Ascending aorta (tissue), 2 donors: ENCODE measurements at places on chromosomes 7 and 10. TPM values are rescaled to one million over a fixed set of nuclear protein-coding genes. Genes with fewer than 3 reads are reported as not detected.

DNA sequence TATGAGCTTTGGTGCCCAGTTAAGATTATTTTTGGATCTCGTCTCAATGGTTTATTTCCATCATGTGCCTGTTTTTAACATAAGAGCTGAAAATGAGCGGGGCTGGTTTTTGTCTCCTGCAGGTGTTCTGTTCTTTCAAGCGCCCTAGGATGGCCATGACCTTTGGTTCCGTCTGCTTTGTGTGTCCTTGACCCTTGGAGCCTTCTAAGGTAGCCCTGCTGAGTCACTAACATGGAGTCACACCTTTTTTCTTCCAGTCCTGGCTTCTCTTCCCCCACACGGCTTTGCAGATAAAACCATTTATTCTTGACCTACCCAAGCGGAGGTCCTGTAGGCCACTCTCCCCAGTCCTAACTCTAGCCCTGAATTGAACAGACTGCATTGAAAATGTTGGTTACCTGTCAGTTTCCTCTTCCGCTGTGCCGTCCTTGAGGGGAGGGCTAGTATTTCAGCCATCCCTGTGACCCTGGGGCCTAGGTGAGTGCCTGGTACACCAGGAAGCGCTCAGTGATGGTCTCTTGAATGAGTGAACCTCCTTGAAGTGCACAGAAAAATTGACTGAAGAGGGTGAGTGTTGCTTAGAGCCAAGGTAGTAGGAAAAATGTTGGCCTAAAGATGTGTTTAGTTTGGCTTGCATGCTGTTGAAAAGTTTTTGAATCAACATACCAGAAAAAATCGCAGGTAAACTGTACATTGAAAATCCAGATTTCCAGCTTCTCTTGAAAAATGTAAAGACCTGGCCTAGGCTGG lies 48.0 kb downstream of the CAMK1D start:
- no peak for DNase-seq

DNA sequence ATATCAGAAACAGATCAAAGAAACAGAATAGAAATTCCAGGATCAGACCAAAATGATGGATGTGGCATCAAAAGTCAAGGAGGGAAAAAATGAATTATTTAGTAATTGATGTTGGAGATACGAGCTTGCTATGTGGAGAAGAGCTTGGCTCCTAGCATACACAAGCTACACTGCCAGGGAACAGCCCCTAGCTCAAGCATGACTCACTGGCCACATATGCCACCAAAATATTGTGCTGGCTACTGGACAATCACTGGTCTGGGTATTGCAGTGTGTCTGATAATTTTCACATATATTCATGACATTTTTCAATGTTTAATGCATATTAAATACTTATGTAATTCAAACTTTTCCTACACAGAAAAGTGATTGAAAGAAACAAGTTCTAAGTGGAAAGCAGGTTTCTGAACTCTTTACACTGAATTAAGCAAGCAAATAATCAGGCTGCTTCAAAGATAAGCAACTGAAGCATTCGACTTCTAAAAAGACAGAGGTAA lies 59.3 kb downstream of the OAT start:
- no peak for DNase-seq

GRCh38 chr10:109178591-109178990 lies 744.7 kb downstream of the XPNPEP1 start:
- DNase-seq, result no peak

DNA sequence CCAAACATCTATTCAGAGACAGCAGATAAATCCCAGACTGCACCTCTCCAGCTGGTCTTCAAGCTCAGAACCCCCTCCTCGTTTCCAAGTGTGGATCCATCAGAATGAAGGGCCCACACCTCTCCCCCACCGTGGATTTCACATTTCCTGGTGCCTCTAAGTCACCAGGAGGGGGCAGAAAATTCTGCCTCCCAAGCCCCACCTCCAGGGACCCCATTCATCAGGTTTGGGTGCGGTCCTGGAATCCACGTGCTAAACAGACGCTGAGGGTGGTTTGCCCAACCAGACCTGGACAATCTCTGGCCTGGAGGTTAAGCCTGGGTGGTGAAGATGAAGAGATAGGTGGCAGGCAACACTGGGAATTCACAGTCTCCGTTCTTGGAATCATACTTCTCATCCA lies 92.4 kb downstream of the WDR11 start:
- no peak for DNase-seq

DNA sequence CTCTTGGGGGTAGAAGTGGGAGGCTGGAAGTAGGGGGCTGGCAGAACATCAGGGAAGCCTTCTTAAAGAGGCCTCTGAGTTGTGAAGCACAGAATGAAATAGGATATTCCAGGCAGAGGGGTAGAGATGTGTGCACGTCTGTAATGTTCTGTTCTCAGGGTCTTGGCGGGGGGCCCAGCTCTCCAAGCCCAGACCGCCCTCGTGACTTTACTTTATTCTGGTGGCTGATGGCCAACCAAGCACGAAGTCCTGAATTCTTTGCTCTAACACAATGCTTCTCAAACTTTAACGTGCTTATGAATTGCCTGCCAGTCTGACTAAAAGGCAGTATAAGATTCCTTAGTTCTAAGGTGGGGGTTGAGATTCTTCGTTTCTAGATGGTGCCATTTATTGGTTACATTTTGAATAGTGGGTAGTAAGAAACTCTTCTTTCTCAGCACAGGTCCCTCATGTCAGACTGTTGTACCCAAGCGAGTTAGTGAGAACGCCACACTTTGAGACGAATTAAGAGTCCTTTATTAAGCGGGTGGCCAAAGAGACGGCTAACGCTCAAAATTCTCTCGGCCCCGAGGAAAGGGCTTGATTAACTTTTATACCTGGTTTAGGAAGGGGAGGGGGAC lies 8.2 kb downstream of the PRXL2A start:
- DNase-seq, result peak; percentile 65

DNA sequence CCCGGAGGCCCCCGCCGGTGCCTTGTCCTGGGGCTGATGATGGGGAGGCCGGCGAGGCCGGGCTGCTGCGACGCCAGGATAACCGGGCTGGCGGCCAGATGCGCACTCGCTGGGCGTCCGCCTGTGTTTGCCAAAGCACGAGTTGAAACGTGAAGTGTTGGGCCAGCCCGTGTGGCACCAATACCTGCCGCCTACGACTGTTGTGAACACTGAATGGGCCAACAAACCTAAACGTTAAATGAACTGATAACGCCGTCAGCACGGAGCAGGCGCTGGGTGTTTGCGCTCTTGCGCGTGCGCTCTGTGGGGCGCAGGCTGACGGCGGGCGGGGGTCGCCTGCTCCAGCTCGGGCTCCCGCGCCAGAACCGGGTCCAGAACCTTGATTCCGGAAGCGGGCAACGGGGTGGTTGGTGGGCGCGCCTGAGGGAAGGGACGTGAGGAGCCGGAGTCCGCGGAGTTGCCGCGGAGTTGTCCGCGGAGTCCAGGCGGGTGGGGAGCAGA lies 658 bp downstream of the CYP2E1 start:
- no peak for DNase-seq

GRCh38 chr10:89531359-89531758 lies 4.0 kb downstream of the SLC16A12 start:
- DNase-seq, result no peak

GRCh38 chr10:90787393-90788198 lies 70.2 kb downstream of the HTR7 start:
- no peak for DNase-seq

DNA sequence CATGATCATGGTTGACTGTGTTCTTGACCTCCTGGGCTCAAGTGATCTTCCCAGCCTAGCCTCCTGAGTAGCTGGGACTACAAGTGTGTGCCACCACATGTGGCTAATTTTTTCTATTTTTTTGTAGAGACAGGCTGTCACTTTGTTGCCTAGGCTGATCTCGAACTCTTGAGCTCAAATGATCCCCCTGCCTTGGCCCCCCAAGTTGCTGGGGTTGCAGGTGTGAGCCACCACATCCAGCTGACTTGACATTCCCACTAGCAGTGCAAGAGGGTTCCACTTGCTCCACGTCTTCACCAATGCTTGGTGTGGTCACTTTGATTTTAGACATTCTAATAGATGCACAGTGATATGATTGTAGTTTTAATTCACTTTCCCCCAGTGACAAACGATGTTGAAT lies 25.1 kb downstream of the CYP26A1 start:
- no peak for DNase-seq

GRCh38 chr7:100154651-100155491 lies 3.7 kb downstream of the TRAPPC14 start:
- DNase-seq, result no peak

DNA sequence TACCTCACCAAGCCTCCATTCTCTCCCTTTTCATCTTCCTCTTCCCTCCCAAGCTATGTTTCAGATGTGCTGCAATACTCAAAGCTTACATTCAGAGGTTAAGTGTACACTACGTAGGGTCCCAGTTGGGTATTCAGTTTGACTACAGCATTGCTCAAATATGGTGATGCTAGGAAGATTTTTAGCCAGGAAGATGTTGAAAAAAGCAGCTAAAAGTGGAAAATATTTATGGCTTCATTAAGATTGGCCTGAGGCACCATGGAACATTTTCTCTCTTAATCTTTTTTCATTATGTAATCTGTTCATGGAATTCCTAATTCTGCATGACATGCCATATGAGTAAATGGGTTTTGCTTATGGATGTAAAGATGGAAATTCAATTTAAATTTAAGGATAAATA lies 72.0 kb upstream of the ABCB5 start:
- no peak for DNase-seq

DNA sequence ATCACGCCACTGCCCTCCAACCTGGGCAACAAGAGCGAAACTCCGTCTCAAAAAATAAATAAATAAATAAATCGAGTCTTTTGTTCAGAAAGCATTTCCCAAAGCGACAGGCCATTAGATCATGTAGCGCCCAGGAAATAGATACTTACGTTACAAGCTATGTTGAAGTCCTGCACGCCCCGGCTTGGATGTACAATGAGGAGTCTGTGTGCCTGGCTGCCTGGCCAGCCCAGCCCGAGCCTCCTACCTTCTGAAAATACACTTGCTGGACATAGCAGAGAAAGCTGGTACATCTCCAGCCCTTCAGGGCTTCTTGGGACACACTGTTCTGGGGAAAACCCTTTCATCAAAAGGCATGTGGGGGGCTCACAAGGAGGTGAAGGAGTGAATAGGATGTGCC lies 22.1 kb downstream of the FGFR2 start:
- DNase-seq, result no peak

Gene NOS3
- 185 TPM for total RNA-seq

Gene CCL24
- total RNA-seq, result not detected

Gene AP3M1
- 11.9 TPM for total RNA-seq

Gene TAS2R5
- not detected for total RNA-seq
